Activated T-helper 17 cell treated with anti-CD3 and anti-CD28 coated beads, Interleukin-2, amount 50 U/mL, for 72 hours (primary cell): ENCODE measurements at places on chromosomes 2 and 18.

DNA sequence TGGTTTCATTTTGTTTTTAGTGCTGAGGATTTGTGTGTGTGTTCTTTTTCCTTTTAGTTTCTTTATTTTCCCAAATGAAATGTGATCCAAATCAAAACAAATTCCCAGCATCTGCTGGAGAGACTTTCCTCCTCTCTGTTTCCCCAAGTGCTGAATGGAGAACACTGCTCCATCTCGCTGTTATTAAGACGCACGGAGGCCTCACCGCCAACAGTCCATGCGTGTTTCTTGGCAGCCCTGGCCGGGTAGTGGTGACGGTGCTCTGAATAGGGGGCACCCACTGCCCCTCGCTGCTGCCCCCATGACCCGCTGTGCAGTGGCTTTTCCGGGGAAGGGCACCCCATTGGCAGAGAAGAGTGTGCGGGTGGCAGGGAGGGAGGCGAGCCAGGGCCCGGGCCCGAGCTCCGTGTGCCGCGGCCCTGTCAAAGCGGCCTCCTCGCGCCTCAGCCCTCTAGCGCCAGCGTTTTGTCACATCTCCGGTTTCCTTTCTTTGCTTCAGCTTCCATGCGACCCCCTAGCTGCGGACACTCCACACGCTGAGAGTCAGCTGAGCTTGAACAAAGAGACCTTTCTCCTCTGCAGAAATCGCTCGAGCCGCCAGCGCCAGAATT lies 473.7 kb upstream of the SALL3 start:
- ATAC-seq: no peak

GRCh38 chr18:3914109-3914508 lies 464.1 kb downstream of the TGIF1 start:
- ATAC-seq: no peak

DNA sequence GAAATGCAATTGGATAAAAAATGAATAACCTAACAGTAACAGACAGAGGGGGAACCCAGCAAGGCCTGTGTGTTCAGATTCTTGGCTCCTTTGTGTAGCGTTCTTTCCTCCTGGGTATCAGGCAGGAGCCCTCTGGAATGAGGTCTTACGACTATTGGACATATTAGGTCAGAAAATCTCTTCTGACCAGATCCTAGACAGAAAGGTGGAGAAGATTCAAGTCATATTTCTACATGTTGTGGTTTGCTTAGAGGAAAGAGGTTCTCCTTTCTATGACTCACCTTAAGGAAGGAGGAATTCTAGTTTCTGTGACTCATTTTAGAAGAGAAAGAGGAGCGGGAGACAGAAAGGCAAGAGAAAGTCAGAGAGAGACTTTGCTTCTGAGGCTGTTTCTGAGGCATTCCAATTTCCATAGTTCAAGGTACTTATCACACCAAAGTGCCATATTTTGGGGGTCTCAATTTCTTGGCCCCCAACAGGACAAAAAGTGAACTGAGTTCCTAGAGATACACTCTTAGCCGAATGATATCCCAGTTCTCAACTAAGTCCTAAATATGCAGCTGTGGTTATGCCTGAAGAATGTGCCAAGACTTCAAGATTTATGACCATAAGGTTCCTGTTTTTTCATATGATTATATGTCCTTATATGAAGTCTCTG lies 618.6 kb downstream of the ZEB2 start:
- ATAC-seq: peak; percentile 88

GRCh38 chr18:23105581-23106219 lies 29.6 kb upstream of the CABLES1 start:
- no peak for ATAC-seq

GRCh38 chr2:150143087-150143536 lies 344.4 kb downstream of the RND3 start:
- ATAC-seq: no peak

DNA sequence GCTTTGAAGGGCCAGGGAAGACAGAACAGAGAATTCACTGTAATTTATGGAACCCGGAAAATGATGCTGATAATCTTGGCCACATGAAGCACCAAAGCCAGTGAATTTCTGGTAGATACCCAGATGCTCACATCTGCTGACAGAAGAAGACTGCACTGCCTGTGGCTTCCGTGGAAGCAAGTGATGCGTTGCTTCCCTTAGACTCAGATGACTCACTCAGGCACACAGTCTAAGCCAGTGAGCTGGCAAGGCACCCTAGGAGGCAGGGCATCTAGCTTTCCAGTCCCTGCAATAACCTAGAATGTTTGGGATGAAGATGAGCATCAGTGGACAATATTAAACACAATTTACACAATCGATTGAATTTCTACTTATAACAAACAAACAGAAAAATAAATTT lies 284.7 kb downstream of the CMPK2 start:
- no peak for ATAC-seq

- ATAC-seq: no peak
These were observed 118.7 kb downstream of the VAPA start for GRCh38 chr18:10032331-10033015.

DNA sequence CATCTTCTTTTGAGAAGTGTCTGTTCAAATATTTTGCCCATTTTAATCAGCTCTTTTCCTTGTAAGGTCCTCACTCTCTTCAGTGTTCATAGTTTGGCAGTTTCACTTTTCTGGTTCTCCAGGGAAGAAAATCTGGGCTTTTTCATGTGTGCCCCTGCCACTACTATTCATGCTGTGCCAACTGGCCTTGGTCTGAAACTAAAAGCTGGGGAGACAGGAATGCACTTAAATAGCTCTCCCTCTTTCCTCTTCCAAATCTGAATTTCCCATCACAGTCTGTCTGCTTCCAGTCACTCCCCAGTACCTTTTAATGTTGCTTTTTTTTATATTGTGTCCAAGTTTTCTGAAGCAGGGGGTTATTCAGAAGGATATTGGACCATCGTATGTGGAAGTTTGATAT lies 574.3 kb upstream of the POU3F3 start:
- no peak for ATAC-seq
